ENCODE measurements at places on chromosomes 3 and 15.
A peak's percentile ranks its signal among the peaks of the same experiment; 100 is the strongest.

- peak; percentile 73 for DNase-seq
Observed at GRCh38 chr15:93865586-93865985, 365.8 kb upstream of the MCTP2 start.

- DNase-seq = peak; percentile 37
Observed at GRCh38 chr3:31456373-31456772, 76.4 kb upstream of the STT3B start.

GRCh38 chr3:39982665-39983357 is 173.4 kb downstream of the MYRIP start:
- no peak for DNase-seq

- DNase-seq = no peak
Observed at GRCh38 chr15:43516801-43517353, 531 bp upstream of the MAP1A start.

GRCh38 chr3:149455989-149456388 is 18.5 kb upstream of the TM4SF4 start:
- DNase-seq = no peak

DNA sequence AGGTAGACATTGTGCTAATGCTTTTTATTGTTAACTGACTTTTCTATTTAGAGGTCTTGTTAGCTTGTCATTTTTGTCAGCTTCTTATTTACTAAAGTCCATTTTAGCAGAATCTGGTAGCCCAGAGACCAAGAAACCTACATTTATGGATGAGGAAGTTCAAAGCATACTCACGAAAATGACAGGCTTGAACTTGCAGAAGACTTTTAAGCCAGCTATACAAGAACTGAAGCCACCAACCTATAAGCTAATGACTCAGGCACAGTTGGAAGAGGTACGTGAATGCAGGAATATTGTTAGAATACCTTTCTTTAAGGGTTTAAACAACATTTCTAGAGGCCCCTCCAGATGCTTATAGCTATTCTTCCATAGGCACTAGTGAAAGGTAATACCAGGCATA is 3.0 kb downstream of the MRPS22 start:
- DNase-seq = no peak

DNA sequence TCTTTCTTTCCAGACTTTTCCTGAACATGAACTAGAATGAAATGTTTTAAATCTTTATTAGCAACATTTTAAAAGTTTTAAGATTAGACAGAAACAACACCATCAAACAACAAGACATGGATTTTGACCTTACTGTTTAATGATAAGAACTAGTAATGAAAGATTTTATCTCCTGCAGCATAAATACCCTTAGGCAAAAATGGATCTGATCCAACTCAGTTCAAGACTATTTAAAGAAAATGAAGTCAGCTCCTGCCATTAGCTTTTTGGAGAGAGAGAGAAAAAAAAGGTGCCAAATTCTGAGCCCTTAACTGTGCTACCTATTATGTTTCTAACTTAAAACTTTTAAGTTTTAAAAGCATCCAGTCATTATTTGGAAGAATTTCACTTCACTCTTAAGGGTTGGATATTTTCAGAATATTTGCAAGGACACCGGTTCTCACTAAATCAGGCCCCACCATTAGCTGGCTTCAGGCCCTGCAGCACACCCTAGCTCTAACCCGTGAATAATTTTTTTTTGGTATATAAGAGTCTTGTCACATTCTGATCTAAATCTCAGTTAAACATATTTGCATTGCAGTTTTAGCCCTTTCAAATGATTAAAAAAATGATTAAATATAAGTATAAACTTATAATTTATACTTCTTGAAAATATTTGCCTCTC is 60.0 kb downstream of the NR1I2 start:
- no peak for DNase-seq

- peak; percentile 52 for DNase-seq
Observed at GRCh38 chr15:40338041-40338657, 2.6 kb downstream of the CCDC9B start.

DNA sequence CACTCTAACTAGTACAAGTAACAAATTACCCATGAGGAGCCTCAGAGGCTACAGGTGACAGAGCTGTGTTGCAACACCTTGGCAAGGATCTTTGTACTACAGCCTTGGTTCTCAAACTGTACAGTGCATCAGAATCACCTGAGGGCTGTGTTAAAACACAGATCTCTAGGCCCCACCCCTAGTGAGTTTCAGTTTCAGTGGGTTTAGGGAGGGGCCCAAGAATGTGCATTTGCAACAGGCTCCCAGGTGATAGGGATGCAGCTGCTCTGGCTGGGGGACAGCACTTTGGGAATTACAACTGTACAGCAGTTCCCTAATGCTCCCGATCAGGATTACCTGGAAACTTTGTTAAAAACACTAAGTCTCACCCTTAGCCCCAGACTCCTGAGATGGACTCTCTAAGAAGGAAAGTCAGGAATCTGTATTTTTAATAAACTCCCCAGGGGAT is 66.1 kb upstream of the NR2F2 start:
- DNase-seq = no peak

DNA sequence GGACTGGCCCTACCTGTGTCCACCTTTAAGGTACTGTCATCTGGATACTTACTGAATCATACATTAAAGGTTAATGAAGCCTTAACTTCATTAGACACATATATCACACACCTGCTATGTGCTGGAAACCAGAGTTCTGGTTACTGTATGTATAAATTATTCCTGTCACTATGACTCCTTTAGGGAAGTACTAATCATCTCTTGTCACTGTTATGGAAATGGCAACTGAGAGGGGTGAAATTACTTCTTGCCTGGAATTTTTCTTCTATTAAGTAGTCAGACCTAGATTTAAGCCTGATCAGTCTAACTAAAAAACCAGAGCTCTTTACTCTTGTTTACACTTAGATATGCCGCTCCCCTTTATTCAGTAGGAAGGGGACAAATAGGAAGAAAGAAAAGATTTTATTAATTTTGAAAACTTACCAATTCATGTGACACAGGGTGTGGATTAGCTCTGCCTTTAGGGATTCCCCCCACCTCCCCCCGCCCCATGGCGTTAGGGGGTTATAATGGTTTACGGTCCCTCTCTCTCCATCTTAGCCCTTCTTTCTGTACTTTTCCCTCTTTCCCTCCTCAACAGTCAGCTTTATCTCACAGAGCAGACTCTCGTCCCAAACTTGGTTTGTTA is 152.5 kb downstream of the KLHL25 start:
- no peak for DNase-seq

- DNase-seq = no peak
Observed at GRCh38 chr3:147813256-147813655, 404.1 kb downstream of the ZIC1 start.

DNA sequence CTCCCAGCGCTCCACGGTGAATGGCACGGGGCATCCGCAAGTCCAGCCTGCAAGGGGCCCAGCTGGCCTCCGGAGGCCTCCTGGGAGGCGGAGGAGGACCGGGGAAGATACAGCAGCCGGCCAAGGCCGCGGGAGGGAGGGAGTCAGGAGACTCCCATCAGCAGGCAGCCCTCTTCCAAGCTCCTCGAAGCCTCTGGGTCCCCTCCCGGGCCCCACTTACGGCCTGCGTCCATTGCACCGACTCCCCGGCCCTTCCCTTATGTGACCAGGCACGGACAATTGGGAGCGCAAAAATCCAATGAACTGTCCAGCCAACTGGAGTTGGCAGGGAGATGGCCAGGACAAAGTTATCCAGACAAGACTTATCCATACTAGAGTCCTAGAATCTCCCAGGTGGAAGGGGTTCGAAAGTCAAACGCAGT is 668 bp downstream of the MFGE8 start:
- no peak for DNase-seq

- DNase-seq = no peak
Observed at GRCh38 chr15:92682741-92683510, 27.4 kb upstream of the FAM174B start.

GRCh38 chr3:12201813-12202212 is 43.1 kb upstream of the TIMP4 start:
- DNase-seq = no peak

DNA sequence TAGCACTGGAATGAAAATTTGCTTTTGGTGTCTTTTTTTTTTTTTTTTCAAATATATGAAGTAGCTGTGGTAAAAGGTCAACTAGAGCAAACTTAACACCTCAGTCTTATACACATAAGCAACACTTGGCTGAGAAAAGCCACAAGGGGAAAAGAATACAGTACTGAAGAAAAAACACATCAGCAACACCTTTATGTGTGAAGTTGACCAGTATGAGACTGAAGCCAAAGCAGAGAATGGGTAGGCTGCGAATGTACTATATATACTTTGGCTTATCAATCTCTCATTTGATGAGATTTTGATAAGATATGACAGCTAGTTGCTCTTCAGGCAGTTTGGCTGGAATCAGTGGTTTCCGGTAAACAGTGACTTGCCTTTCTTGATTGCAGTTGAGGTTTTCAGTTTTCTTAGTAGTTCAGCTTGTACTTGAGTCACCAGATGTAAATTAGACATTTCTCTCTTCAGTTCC is 22.0 kb upstream of the ZCWPW2 start:
- peak; percentile 13 for DNase-seq

DNA sequence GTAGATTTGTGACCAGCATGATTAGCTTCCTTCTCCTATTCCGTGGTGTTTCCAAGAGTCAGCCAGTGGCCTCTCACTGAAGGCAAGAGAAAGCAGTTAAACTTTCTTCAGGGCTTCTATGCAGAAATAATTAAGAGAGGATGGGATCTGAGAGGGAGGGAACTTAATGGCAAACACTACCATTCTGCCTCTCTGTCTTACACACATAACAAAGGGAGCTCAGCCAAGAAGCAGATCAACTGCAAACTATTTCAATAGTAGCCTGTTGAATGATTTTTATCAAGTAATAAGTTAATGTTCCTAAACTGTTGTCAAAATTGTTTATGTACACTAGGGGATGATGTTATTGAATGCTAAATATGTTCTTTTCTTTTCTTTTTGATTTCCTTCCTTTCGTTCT is 11.8 kb downstream of the OXSR1 start:
- no peak for DNase-seq

Data from AML-193 (cell line).